GM12878 (cell line): ENCODE measurements at places on chromosomes 5 and 9.
A peak's percentile ranks its signal among the peaks of the same experiment; 100 is the strongest.

DNA sequence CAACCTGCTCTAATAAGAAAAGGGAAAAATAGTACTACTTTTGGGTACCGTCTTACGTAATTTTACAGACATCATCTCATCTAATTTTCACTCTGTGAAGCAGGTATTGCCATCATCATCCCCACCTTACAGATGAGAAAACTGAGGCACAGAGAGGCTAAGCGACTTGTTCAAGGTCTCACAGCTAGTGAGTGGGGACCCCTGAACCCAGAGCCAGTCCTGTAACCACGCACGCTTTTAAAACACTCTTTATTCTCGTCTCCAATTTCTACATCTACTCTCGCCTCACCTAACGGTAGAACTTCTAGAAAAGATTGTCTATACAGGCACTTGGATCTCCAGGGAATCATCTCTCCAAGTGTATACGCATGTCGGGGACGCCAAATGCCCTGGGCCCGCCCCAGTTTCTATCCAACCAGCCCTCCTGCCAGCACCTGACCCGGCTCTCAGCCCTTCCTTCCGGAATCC lies 1.5 kb upstream of the TRAF1 start:
- H3K27ac ChIP-seq = peak overlapping the region; percentile 99
- H3K4me1 ChIP-seq = peaks cover 48% of the 10 kb centered on the region
- DNase-seq = no peak
- H3K4me3 ChIP-seq = peak overlapping the region; percentile 88

GRCh38 chr9:36729906-36730305 lies 157.2 kb downstream of the MELK start:
- H3K4me3 ChIP-seq = no peak overlapping the region
- DNase-seq = no peak
- H3K36me3 ChIP-seq = no peaks in the 10 kb centered on the region
- no peak overlapping the region for H3K27ac ChIP-seq
- peaks cover 6% of the 10 kb centered on the region for H3K4me1 ChIP-seq

GRCh38 chr9:134589748-134590147 lies 51.9 kb upstream of the COL5A1 start:
- no peaks in the 10 kb centered on the region for H3K4me1 ChIP-seq
- DNase-seq = no peak
- H3K27me3 ChIP-seq = no peaks in the 10 kb centered on the region
- no peaks in the 10 kb centered on the region for H3K36me3 ChIP-seq
- H3K27ac ChIP-seq = no peak overlapping the region
- no peak overlapping the region for H3K4me3 ChIP-seq

GRCh38 chr5:118981783-118982182 lies 6.6 kb downstream of the DTWD2 start:
- no peak overlapping the region for H3K27ac ChIP-seq
- H3K4me3 ChIP-seq = no peak overlapping the region
- H3K27me3 ChIP-seq = no peaks in the 10 kb centered on the region
- no peak for DNase-seq

- H3K4me3 ChIP-seq = no peak overlapping the region
- no peaks in the 10 kb centered on the region for H3K27me3 ChIP-seq
- H3K4me1 ChIP-seq = no peaks in the 10 kb centered on the region
- no peaks in the 10 kb centered on the region for H3K36me3 ChIP-seq
Measured at GRCh38 chr5:113212244-113212920, 222.4 kb downstream of the TSSK1B start.

DNA sequence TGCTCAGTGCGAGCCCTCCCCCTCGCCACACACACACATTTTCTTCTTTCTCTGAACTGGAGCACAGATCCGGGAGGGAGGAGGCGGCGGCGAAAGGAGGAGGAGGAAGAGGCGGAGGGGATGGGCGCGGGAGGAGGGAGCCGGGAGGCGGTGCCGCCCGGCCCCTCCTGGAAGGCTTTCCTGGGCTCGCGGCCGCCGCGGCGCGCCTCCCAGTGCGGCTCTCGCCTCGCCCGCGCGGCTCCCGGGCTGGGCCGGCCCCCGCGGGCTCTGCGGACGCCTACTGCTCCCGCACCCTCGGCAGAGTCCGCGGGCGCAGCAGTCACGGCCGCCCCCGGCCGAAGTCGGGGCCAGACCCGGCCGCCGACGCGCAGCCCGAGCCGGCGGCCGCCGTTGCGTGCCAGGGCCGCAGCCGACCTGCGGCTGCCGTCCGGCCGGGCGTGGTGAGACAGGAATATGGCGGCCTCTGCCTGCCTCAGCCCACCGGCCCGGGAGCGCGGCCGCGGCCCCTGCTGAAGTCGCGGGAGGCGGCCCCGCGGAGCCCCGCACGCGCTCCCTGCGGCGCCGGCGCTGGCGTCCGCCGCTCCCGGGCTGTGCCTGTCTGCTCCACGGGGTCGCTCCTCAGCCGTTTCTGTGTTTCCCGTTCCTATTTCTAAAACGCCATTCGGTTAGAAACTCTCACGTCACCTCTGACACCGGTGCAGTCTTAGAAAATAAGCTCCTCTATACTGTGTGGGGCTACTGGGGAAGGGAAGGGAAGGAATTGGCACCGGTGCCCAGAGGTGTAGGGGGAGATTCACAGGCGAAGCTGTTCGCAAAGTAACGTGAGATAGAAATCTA lies 500 bp upstream of the GNAQ start:
- peaks cover 8% of the 10 kb centered on the region for H3K27me3 ChIP-seq
- H3K4me1 ChIP-seq = no peaks in the 10 kb centered on the region
- DNase-seq = no peak
- H3K27ac ChIP-seq = no peak overlapping the region
- no peaks in the 10 kb centered on the region for H3K36me3 ChIP-seq

DNA sequence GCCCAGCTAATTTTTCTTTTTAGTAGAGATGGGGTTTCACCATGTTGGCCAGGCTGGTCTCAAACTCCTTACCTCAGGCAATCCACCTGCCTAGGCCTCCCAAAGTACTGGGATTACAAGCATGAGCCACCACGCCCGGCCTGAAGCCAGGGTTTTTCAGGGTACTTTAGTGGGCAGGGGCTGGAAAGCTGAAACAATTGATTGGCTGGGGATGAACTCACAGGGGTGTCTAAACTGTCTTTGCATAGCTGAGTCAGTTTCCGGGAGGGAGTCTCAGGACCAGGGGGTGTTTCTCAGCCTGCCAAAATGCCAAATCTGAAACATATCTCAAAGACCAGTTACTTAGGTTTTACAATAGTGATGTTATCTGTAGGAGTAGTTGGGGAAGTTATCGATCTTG lies 46.1 kb downstream of the PRUNE2 start:
- H3K4me1 ChIP-seq = no peaks in the 10 kb centered on the region
- H3K4me3 ChIP-seq = no peak overlapping the region
- no peaks in the 10 kb centered on the region for H3K27me3 ChIP-seq
- DNase-seq = no peak
- H3K27ac ChIP-seq = no peak overlapping the region
- H3K36me3 ChIP-seq = no peaks in the 10 kb centered on the region

GRCh38 chr5:1998348-1998669 lies 115.6 kb upstream of the IRX4 start:
- DNase-seq = no peak
- H3K4me1 ChIP-seq = no peaks in the 10 kb centered on the region
- H3K27ac ChIP-seq = no peak overlapping the region
- H3K4me3 ChIP-seq = no peak overlapping the region
